NCI-H82 (cell line): ENCODE measurements at places on chromosomes 2 and 18.
A peak's percentile ranks its signal among the peaks of the same experiment; 100 is the strongest.

DNA sequence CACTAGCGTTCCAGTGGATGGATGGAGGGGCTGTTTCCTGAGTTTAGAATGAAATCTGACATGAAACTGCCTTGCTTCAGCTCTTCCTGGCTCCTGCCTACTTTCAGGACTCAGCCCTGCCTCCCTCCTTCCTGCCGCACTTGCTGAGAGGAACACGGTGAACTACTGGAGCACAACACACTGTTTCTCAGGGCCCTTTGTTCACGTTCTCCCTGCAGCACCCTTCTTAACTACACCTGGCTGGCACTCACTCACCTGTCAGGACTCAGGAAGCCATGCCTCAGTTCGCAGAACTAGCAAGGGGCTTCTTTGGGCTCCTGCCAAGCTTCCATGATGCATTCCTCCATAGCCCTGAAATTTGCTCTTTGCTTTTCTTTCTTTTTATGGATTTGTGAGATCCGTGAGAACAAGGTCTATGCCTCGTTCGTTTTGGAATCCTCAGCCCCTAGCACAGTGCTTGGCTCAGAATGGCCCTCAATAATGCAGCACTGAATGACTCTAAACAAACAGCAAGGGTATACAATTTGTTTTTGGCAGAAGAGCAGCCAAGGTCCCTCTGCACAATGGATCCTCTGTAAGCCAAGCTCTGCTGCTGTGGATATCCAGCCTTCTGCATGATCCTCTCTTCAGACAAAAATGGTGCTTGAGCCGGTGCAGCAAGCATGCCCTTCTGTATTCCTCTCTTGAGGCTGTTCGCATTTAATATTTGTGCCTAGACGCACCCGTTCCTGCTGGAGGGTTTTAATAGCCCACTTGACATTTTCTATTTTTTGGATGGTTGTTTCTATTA, 357.0 kb downstream of the TSN start:
- no peak for DNase-seq

DNA sequence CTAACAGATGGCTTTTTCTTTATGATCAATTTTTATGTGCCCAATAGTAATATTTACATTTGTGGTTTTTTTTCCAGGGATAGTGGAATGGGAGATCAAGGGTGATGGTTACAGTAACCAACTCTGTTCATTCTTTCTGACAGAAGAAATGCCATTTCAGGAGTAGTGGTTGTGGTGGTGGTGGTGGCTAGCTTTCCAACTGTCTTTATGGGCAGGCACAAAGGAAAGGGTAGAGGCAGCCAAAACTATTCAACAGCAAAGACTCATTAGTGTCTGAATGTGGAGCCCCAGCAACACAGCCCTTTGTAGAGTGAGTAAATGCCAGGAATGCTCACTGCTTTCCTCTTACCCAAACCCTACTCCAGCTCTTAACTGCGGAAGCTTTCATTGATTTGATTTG, 227.7 kb downstream of the RND3 start:
- no peak for DNase-seq

- DNase-seq, result peak; percentile 62
These were observed 9.6 kb downstream of the TRIM54 start for GRCh38 chr2:27291865-27292264.

DNA sequence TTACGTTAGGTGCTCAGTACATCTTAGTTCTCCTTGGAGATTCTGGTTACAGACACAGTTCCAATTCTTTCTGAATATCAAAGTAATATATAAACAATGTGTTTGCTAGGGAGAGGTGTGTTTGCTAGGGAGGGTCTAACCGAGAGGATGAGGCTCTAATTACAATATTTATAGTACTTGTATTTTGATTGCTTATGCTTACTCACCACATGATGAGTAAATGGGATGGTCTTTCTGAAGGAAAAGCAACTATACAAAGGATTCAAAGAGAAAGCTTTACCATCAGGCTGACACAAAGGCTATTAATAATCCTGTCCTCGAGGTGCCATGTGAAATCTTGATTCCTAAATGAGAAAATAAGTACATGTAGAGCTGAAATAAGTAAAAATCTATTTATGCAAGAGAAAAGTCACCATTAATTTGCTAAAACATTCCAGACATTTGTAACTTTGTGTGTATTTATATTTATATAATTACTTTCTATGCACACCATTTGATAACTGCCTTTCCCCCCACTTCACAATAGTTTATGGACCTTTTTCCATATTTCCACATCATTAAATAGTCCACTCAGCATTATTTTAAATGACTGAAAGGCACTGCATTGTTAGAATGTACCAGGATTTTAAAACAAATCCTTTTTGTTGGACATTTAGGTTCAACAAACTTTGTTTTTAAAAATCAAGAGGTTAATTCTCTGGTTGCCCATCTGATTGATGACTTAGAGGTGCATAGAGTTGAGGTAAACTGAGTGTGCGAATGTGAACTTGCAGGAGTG, 94.5 kb upstream of the FN1 start:
- DNase-seq, result no peak

GRCh38 chr2:70301344-70302194, at the start of gene FAM136A:
FAM136A (minus strand) TSS chr2:70302067; CDS start chr2:70302011, 56 bp downstream.
- peak; percentile 93 for DNase-seq

- no peak for DNase-seq
These were observed 14.6 kb upstream of the NT5DC4 start for GRCh38 chr2:112706170-112706664.

DNA sequence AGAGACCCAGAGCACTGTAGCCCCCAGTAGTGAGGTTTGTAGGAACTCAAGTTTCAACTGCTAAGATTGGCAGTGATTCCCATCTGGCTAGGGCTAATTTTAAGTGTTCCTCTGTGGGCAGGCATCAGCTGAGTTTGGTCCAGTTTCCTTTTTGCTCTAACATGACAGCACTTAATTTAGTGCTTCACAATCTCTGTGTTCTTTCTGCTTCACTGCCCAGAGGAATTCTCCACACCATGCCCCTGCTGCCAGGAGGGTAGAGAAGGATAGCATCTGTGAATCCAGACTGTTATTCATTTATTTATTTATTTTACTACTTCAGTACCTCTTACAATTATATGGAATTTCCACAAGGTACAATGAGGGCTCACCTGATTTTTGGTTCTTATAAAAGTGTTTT, 549.9 kb upstream of the FSIP2 start:
- DNase-seq, result no peak

DNA sequence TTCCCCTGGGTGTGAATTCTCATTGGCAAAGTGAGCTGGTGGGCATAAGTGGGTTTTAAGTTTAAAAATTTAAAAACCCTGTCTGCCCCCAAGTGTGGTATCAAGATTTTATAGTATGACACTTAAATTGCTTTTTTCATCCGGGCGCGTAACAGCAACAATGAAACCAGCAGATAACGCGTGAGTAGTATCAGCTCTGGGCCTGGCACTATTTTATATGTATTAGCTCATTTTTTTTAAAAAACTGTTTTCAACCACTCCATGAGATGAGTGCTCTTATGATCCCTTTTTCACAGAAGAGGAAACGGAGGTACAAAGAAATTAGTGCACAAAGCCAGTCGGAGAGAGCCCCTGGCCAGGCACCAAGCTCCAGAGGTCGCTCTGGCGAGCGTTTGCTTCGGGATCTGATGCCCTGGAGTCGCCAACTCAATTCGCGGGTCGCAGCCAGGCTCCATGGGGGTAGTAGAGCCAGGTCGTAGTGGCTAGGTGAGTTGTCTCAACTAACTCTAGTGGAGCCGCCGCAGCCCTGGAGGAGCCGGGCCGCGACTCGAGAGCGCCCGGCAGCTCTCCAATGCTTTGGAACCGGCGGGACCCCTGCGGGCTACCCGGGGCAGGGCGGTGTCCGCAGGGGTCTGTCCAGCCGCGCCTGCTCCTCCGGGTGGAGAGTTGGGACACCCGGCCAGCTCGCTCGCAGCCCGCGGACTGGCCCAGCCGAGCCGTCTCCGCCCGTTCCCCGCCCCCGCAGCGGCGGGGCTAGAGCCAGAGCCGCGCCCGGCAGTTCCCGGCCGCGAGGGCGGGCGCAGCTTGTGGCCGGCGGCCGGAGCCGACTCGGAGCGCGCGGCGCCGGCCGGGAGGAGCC, at the start of gene IL1R1:
TSS of gene IL1R1 (plus strand) at position 777 of the 859 bp plus-strand sequence. CDS start 14,979 bp downstream, outside the sequence.
- DNase-seq, result no peak

DNA sequence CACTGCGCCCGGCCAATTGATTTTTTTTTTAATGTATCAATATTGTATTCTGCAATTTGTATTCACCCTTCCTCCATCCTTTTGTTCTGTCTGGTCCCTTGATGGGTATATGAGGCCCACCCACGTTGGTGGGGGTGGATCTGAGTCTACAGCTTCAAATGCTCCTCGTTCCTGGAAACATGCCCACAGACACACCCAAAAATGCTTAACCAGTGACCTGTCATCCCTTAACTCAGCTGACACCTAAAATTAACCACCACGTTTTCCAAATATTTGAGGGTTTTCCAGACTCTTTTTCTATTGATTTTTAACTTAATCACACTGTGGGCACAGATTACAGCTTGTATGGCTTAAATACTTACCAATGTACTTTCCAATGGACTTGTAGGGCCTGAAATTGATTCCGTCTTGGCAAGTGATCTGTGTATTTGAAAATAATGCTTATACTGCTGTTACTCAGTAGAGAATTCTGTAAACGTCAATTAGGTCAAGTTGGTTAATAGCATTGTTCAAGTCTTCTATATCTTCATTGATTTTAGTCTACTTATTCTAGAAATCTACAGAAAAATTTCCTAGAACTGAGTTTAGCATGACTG, 34.4 kb upstream of the CYP27C1 start:
- no peak for DNase-seq

- DNase-seq, result no peak
These were observed 12.1 kb upstream of the C18orf32 start for GRCh38 chr18:49499046-49499637.

DNA sequence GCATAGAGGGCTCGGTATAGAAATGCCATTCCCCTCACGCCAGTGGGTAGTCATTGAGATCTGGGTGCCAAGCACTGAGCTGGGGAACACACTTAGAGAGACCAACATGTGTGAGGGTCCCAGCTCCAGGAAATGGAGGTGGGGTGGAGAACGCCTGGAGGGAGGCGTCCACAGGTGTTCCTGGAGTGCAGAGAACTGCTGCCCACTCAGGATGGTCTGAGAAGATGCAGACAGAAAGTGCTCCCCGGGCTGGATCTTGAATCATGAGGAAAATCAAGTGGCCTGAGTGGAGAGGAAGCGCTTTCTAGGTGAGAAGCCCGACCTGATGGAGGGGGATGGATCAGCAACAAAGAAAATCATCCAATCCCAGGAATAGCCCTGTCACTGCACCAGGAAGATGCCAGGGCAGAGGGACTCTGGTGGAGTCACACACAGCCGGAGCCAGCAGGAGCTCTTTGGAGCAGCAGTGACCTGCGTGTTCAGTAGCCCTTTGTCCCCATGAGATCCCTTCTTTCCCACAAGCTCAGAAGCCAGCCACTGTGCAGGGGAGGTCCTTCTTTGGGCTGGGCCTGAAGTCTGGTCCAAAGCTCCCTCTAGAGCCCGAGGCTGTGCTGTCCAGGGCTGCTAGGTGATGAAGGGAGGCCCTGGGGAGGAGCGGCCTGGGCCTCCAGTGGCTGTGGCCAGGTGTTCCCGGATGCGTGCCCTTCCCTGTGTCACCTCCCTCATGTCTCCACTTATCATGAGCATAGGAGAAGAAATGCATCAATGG, 112.3 kb downstream of the RNF144A start:
- DNase-seq, result no peak

DNA sequence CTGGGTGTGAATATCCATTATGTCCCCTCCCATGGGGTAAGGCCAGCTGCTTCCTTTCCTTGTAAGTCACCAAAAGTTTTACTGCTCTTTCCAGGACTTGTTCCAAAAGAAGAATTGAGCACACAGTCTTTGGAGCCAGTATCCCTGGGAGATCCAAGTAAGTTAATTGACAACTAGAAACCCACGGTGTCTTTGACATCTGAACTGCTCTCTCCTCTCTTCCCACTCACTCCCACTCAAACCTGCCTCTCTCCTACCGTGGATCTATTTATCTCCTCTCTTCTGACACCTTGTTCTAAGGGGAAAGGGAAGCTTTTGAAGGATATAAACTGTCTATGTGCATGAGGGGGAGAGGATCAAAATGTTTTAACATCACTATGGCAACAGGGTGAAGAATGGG, 86.7 kb downstream of the VIT start:
- DNase-seq, result no peak

GRCh38 chr2:7994397-7994951, 687.4 kb upstream of the ID2 start:
- peak; percentile 5 for DNase-seq

GRCh38 chr2:223500709-223501108, 101.5 kb downstream of the SCG2 start:
- DNase-seq, result peak; percentile 50

DNA sequence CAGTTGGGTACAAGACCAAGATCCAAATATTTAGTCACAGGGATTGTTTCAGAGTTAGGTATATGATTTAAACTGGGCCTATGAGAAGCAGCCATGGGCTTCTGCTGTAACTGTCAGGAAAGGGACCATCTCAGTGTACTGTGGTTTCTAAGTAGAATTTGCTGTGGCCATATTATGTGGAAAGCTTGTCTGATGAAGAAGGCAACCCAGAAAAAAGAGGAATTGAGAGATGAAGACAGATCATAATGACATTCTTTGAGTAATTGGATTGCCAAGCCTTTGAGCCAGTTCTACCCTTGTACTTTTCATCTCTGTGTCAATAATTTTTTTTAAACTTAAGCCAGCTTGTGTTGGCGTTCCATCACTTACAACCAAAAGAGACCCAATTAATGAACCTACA, 259.6 kb downstream of the NUP35 start:
- peak; percentile 6 for DNase-seq

DNA sequence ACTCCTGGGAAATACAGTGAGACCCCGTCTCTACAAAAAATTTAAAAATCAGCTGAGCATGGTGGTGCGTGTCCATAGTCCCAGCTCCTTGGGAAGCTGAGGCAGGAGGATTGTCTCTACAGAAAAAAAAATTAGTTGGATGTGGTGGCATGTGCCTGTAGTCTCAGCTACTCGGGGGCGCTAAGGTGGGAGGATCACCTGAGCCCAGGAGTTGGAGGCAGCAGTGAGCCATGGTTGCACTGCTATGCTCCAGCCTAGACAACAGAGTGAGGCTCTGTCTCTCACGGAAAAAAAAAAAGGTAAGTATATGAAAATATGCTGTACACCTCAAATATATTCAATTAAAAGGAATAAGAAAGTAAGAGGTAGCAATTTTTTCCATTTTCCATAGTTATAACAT, 92.5 kb upstream of the TGIF1 start:
- DNase-seq, result no peak

- no peak for DNase-seq
These were observed 49.4 kb downstream of the PLEKHM3 start for GRCh38 chr2:207975921-207976320.

- DNase-seq, result peak; percentile 84
These were observed 328.5 kb upstream of the FANCL start for GRCh38 chr2:58569475-58570185.

DNA sequence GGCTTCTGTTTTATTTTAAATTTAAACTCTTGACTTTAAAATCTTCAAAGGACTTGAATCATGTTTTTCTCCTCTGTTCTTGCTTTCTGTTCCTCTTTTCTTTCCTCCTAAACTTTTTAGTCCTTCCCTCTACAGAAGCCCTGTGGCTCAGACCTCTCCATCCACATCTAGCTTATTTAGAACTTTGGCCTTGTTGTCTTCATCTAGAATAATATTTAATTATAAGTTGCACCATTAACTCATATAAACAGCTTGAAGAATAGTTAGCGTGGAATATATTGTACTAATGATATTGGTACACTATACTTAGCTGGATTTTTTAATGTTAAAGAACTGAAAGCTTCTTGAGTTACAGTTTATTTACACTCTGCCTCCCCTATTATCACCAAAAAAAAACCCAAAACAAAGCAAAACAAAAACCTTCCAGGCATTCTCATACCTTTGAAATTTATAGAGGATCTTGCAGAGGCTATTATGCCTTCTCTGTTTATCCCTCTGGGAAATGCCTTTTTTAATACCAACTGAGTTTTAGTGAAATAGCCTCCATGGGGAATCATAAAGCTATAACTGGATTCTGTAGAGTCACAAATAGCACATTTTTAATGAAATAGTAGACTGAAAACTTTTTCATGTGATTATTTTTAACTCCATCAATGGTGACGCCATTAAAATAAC, 9.2 kb upstream of the CCDC141 start:
- no peak for DNase-seq
